Activated CD8-positive, alpha-beta memory T cell treated with anti-CD3 and anti-CD28 coated beads, Interleukin-2, amount 10 ng/mL, durations not matched to agents 7 days and 5 days (primary cell): ENCODE measurements at places on chromosomes 6 and 20. TPM values are rescaled to one million over a fixed set of nuclear protein-coding genes. Genes with fewer than 3 reads are reported as not detected.

SLC2A10 gene
- total RNA-seq: not detected

DNA sequence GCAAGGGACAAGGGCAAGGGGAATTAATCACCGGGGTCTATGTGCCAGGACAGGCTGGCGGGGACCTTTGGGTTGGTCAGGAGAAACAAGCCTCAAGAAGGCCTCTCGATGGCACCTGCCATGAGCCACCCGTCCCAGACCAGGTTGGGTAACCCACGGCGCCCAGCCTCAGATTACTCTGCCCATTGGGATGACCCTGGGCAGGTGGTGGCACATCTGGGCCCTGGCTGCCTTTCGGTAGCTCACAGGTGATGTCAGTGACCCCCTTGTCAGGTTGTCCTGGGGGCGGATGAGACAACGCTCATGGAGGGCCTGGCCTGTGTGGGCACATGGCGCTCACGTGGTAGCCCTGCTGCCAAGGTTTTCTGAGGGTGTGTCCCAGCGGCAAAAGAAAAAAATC, 152.2 kb downstream of the SYCP2 start:
- DNase-seq: peak; percentile 38

- no peak for DNase-seq
Measured at GRCh38 chr6:33974471-33974870, 170.7 kb upstream of the MLN start.

- DNase-seq: no peak
Measured at GRCh38 chr6:75349262-75349984, 64.8 kb upstream of the TMEM30A start.

GRCh38 chr6:55636406-55637102, 57.6 kb upstream of the HMGCLL1 start:
- no peak for DNase-seq

- no peak for DNase-seq
Measured at GRCh38 chr6:147508866-147509608, 547 bp downstream of the SAMD5 start.

- no peak for DNase-seq
Measured at GRCh38 chr20:62112368-62112767, 9.9 kb upstream of the LSM14B start.

SIGLEC1 gene
- not detected for total RNA-seq

DNA sequence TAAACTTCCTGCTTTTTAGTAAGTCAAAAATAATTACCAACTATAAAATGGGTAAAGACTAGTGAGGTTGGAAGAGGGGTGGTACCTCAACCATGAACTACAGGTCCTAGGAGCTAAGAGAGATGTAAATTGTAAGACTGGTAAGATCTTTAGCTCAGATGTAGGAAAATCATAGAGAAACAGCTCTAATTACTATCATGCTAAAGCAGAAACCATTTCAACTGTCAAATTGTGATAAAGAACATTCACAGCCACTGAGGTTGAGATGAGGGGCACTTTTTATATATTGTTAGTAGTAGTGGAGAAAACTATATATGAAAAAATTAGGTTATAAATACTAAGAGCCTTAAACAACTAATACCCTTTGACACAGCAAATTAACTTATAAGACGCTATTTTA, 20.0 kb downstream of the CDK19 start:
- no peak for DNase-seq

MRPS18A gene
- total RNA-seq: 41.0 TPM

- DNase-seq: no peak
Measured at GRCh38 chr20:24994186-24994465, 1.6 kb upstream of the APMAP start.

- peak; percentile 3 for DNase-seq
Measured at GRCh38 chr6:157593596-157593995, 212.6 kb downstream of the ZDHHC14 start.

ZSCAN23 gene
- total RNA-seq: 0.44 TPM

HCRTR2 gene
- total RNA-seq: not detected

TMEM74B gene
- 0.55 TPM for total RNA-seq

DNA sequence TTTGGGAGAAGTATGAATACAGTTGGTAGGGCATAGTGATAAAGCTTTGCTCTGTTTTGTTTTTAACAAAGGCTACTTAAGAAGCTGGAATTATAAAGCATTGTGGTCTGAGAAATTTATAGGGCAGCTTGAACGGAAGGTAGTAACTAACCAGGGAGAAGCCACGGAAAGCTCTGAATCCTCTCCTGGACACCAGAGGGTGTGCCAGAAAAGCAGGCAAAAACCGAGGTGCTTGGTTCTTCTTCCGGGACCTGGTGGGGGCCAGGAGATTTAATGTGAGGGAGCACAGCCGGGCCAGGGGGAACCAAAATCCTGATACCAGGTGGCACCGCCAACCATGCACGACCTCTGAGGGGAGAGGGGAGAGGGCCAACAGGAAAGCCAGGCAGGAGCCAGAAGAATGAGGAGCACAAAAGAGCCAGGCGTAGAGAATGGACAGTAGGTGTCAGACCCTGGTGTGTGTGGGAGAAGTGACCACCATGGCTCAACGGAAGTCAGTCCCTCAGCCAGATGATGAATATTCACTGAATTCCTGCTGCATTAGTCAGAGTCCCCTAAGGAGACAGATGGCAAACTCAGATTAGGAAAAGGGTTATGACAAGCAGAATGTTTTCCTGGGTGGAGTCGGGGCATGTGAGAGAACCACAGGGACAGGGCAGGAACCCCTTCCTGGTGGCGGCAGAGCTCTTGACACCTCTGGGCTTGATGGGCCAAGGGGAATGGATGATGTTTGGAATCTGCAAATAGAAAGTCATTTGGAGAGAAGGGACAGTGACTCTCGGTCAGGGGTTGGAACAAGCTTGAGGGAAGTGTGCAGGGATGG, 262.3 kb downstream of the ZNF217 start:
- no peak for DNase-seq

- no peak for DNase-seq
Measured at GRCh38 chr6:24492475-24492874, 2.3 kb upstream of the ALDH5A1 start.

DNA sequence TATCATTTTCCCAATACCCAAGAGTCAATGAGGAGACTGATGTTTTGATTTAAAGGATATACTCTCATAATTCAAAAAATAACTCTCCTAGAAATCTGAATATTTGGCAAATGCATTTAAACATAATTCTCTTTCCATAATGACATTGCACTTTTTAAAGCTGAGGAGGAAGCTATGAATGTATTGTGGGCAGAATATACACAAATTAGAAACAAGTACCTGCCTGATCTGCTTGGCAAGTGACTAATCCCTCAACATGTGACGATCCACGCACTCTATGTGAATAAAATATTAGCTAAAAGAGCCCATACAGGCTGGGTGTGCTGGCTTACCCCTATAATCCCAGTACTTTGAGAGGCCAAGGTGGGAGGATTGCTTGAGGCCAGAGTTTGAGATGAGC, 88.3 kb upstream of the CCDC28A start:
- DNase-seq: no peak

DNA sequence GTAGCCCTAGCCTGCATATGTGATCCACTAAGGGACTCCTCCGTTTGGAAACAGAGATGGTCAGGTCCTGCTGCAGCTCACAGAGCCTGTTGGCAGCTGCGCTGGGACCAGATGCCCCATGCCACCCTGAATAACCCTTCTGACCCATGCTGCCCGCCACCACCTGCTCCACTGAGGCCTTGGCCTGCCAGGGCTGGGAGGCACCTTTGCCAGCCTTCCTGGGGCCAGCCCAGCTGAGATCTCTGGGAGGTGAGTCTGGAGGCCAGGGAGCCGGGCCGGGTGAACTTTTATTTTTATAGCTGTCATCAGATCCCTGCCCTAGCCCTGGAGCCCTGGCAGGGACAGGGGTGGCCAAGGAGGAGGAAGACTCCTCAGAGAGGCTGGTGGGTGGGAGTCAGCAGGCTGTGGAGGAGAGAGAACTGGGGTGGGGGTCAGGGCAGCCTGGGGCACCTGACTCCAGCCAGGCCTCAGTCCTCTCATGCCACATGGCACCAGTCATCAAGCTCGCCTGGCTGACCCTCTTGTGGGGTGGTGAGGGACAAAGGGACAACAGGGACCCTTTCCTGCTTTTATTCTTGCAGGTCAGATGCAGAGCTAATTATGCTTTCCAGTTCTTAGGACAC, 10.0 kb downstream of the CEBPB start:
- no peak for DNase-seq

DNA sequence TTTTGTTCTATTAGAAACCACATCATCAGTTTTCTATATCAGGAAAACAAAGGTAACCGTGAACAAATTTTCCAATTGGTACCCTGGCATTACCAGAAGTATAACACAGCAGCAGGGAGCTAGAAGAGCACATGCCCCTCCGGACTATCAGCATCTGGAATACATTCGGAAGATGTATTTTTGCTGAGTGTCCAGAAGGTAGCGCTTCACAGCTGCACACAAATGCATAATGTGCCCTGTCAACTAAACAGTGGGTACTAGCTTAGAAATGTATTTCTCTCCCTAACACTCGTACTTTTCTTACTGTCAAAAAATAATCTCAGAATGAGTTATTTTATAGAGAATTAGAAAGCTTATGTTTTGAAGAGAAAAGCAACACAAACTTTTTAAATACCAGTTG, 77.6 kb downstream of the HUS1B start:
- no peak for DNase-seq

- no peak for DNase-seq
Measured at GRCh38 chr20:16175322-16175961, 397.8 kb downstream of the KIF16B start.

DNA sequence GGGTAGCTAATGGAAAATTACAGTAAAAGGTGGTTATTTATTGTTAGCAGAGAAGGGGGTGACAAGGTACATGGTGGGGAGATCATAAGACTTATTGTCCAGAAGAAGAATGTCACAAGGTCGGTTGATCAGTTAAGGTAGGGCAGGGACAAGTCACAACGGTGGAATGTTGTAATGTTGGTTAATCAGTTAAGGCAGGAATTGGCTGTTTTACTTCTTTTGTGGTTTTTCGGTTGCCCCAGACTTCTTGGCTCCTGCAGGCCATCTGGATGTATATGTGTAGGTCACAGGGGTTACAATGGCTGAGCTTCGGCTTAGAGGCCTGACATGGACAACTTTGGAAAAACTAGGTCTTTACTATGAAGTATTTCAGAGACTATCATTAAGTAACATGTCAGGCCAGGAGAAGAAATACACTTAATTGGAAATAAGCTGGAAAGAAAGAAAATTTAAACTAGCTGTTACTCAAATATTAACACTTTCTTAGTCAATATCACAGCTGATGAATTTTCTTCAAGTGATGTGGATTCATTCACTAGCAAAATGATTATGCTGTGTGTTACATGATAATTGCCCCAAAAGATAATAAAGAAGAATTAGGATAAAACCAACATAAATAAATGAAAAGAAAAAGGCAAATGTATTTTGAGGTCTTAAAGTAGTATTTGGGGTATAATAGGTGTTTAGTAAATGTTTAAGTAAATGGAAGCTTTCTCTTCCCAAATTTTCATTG, 4.4 kb downstream of the AIG1 start:
- DNase-seq: no peak

- no peak for DNase-seq
Measured at GRCh38 chr6:41573276-41573675, 27.1 kb downstream of the FOXP4 start.

GRCh38 chr20:56438284-56438683, 26.2 kb downstream of the CASS4 start:
- no peak for DNase-seq
